Testis (tissue), 5 donors: ENCODE measurements at places on chromosomes 6 and 20.

DNA sequence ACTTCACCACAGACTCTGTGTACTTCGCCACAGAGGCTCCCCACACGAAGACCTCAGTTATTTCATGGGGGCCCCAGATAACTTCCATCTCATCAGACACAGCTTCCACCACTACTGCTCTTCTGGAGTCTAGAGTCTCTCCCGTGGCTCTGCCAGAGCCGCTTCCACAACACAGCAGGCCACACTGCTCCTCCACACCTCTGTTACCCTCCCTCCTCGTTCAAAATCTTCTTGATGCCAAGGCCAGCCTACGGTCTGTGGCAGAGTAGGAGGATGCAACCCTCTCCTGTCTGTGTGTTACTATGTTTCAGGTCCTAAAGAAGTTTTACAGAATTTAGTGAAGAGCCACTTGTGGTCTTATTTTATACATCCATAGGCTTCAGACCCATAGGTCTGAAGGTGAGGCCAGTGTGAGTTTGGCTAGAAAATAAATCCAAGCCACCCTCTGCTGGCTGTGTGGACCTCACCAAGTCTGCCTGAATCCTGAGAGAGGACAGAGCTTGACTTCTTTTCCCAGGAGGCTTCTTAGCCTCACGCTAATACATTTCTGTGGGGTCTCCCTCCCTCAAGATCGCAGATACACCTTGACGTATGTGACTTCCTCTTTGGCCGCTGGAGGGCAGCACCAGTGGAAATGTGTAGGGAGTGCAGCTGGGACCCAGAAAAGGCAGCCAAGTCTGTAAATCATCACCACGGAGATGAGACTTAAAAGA, 197.7 kb downstream of the FAXC start:
- DNase-seq = peak; percentile 59

DNA sequence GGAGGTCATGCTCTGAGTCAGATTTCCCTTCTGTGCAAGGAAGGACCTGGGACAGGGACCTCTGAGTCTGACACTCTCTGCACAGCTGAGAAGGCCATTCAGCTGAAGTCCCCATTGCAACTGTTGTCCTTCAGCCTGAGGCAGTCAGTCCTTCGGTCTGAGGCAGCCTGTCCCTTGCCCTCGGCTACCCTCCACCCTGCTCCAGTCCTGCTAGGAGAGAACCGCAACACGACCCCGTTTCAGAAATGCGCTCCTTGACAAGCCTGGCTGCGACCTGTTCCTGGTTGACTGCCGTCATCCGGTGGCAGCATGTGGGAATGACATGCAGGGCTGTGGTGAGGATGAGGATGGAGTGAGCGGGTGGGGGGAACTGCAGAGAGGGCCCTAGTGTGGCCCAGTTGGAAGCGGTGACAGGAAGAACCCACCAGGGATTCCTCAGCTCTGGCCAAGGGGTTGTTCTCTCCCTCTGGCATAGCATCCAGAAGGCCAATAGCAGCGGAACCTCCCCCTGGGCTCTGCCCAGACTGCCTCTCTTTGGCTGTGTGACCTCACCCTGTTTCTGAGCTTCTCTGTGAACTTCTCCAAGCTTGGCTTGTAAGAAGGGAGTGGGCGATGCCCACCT, 40.3 kb upstream of the ANGPT4 start:
- DNase-seq = peak; percentile 86

GRCh38 chr6:47302043-47302442, 7.7 kb downstream of the TNFRSF21 start:
- DNase-seq = no peak

GRCh38 chr20:61968932-61969331, 96.7 kb downstream of the TAF4 start:
- no peak for DNase-seq

DNA sequence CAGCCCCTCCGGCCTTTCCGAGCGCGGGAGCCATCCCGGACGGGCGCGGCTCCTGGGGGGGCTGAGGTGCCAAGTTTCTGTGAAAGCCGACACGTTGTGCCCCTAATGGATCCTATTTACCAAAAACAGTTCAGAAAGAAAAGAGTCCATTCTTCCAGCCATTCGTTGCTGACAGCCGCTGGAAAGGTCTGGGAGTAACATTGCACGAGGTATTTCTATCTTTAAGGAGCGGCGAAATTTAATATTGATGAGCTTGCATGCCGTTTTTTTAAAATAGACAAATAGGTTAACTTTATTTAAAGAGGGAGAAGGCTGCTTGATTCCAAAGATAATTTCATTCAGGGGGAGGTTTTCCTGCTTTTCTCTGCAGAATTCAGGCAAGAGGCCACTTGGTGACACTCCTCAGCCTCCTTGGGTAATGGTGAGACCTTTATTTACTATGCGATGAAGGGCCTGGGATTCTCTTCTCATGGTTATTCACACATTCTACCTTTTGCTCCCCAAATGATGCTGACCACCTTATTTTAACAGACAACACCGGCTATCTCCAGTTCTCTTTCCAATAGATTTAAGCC, 988 bp downstream of the TIAM2 start:
- DNase-seq = no peak

DNA sequence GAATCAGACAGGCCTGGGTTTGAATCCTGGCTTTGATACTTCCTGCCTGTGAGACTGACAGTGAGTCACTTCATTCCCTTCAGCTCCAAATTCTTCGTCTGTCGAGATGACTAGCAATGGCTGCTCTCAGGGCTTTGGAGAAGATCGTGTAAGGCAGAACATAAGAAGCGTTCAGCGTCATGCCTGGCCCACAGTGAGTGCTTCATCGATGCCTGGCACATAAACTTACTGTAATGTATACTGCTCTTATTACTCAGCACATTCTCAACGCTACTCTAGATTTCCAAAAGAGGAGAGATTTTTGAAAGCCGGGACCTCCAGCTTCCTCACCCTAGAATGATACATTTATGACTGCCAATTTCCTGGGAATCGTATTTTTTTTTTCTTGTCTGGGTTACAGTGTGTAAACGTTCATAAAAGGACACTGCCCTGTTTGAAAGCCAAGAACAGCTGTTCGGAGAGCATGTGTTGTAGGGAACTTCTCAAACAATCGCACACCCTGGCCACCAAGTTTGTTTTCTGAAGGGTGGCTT, 16.2 kb upstream of the BCAS1 start:
- no peak for DNase-seq

- DNase-seq = no peak
These were observed 3.4 kb upstream of the TNXB start for GRCh38 chr6:32112431-32112980.

DNA sequence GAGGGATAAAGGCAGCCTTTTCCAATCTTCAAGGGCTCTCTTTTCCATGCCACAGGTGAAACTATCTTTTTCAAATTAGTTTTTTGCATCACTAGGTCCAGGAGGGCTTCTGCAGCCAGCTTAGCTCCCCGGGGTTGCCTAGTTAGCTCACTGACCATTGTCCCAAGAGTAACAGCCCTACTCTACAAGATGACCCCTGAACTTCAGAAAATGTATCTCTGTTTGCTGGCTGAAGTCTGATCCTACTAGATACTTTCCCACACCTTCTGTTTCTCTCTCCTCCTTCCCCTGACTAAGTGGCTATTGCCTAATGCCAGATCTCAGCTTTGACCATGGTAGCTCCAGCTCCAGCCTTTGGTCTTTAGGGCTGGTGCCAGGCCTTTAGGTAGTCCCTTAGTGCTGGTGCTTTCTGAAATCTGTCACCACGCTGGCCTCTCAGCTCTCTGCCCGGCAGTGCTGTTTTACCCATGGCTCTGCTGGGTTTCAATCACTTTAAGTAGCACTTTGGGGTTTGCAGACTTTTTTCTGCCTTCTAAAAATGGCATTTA, 255.1 kb downstream of the RNGTT start:
- DNase-seq = no peak

DNA sequence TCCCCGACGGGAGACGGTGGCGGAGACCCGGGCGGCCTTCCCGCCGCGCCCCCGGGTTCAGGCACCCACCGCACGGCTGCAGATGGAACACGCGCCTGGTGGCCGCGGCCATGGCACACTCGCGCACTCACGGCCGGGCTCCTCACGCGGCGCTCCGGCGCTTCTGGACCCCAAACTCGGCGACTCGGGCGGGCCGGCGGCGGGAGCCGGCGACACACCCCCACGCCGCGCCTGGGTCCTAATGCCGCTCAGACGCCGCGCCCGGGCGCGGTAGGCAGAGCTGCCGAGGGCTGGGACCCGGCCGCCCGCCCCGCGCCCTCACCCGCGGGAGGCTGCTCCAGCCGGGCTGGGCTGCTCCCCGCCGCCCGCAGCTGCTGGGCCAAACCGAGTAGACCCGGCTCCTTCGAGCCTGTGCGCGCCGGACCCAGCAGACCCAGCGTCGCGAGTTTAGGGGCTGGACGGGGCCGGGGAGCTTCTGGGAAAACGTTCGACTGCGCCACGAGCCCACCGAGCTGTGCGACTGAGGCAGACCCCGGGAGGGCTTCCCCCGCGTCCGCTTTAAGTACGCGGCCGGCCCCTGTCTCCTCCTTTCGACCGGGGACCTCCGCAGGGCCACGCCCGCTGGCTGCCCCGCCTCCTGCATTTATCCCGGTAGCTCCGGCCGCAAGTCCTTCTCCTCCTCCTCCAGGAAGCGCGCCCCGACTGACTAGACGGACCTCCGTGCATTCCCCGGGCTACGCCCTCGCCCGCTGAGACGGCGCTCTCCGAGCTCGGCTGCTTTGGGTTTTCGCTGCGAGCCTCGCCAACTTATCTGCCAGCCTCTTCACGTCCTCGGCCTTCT, at the start of gene SLC4A11:
TSS of gene SLC4A11 (minus strand) at position 165 of the 841 bp plus-strand sequence. CDS start at position 112, 53 bp downstream.
- peak; percentile 44 for DNase-seq

GRCh38 chr6:5619249-5619648, 357.9 kb downstream of the FARS2 start:
- DNase-seq = no peak

GRCh38 chr6:26472549-26473290, 15.0 kb downstream of the BTN2A1 start:
- DNase-seq = no peak

DNA sequence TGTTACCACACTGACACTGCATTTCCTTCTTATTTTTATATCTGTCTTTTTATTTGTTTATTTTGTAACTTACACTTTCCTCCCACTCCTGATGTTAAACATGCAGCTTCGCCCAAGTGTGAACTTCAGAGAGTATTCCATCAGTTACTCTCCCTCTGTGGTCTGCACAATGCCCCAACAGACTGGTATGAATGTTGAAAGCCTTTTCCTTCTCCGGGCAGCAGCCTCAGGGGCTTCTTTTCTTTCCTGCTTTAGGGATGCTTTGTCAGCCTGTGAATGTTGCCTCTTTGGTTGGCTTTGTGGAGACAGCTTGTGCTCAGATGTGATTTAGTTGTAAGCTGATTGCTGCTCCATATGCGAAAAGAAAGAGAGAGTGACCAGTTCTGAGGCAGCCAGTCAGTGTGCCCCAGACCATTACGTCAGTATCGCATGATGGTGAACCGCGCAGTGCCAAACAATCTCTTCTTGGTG, 44.0 kb downstream of the SMPDL3A start:
- no peak for DNase-seq
